Stimulated activated CD4-positive, alpha-beta T cell treated with anti-CD3 and anti-CD28 coated beads, Interleukin-4, amount 100 ng/mL, for 1 hour (primary cell): ENCODE measurements at places on chromosomes 2 and 18.

- no peak for DNase-seq
Measured at GRCh38 chr18:21264651-21265050, 22.6 kb downstream of the GREB1L start.

DNA sequence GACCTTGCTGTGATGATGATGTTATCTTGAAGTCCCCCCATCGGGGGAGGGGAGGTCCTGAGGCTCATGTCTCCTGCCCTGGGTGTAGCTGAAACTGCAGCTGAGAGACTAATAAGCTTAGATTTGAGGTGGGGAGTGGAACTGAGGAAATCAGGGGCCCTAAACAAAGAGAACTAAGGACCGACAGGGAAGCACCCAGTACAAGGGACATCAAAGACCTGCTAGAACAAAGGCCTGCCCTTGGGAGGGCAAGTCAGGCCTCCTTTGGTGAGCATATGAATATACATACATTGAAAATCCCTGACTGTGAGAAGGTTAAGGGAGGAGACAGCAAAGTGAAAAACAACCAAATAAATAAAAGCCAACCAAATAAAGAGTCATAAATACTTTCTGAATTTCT lies 1132.5 kb upstream of the CELF4 start:
- no peak for DNase-seq

GRCh38 chr2:168054657-168055056 lies 192.7 kb downstream of the STK39 start:
- no peak for DNase-seq

DNA sequence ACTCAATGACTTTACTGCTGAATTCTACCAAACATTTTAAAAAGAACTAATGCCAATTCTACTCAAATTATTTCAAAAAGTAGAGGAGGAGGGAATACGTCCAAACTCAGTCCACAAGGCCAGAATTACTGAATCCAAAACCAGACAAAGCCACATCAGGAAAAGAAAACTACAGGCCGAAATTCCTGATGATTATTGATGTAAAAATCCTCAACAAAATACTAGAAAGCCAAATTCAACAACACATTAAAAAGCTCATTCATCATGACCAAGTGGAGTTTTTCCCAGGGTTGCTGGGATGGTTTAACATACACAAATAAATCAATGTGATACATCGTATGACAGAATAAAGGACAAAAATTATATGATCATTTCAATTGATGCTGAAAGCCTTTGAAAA lies 103.9 kb upstream of the UBE2E3 start:
- no peak for DNase-seq

DNA sequence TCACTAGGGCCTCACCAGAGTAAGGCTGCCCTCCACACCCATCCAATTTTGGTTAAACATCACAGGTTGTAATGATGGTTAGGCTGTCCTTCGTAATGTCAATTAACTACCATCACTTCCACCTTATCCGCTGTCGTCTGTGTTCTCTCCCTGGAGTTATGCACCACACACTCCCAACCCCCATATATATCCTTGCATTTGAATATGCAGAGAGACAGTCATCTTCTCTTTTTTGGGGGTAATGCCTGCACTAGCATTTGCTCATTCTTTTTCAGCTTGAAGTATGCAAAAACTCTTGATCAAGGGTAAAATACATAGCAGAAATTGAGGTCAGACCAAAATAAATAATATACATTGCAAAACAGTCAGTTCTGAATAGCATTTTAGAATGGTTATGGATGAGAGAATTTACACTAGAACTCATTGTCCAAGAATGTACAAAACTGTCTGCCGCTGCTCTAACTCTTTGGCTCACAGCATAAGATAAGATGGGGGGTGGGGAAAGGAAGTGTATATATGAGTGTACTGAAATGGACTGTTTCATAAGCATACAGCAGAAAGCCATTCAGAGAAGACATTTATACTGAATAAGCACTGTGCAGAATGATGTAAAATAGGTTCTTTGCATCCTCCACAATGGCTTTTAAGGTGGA lies 397.8 kb upstream of the CHST9 start:
- DNase-seq, result no peak

GRCh38 chr2:109458512-109458911 lies 155.3 kb downstream of the SEPTIN10 start:
- DNase-seq, result no peak

DNA sequence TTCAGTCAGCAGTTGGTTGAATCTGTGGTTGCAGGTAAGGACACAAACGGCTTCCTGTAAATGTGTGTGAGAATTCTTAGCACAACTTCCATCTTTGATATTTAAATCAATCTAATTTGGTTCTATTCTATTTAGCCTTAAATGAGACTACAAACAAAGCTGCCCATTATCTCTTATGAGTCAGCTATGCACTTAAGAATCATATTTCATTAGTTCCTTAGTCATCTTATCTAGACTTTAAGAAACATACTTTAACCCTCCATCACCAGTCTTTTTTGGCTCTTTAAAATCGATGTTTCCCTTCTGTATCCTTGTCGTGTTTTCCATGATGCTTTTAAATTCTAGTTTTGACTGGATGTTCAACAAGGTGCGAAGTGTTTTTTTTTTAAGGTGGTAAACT lies 114.4 kb upstream of the TMEM200C start:
- DNase-seq, result no peak

GRCh38 chr2:191922736-191923651 lies 76.1 kb upstream of the CAVIN2 start:
- no peak for DNase-seq

DNA sequence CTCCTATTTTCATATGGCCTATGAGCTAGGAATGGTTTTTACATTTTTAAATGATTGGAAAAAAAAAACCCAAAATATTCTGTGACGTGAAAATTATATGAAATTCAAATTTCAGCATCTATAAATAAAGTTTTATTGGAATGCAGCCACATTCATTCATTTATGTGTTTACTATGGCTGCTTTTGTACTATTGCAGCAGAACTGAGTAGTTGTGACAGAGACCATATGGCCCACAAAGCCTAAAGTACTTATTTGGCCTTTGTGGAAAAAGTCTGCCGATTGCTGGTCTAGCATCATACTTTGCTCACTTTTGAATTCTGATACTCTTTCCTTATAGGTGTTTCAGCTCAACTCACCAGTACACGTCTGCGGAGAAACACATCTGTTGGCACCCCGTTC lies 39.0 kb downstream of the MYO3B start:
- no peak for DNase-seq

DNA sequence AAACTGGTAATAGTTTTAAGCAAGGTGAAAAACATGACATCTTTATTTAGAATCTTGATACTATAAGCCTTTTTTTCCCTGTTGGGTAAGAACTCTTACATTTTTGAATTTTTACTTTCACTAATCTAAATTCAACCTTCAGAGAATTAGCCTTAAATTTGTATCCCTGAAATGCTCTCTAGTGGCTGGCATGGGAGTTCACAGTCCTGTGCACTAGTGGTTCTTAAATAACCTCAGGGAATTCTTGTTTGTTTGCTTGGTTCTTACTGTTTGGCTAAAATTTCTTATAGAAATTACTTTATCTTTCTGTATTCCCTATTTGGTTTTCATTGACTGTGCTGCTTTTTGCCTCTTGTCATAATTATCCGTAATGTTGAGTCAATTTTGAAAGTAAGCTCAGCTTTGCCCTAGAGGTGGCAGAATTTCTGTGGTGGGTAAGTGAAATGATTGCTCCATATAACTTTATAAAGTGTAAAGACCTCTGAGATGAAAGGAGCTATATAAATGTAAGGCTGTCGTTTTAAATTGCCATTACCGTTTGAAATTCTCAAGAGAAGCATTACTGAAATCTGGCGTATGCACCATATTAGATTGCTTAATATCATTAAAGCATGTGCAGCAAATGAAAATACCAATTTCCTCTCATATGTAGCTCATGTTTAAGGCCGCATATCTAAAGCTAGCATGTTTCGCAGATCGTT lies 391.3 kb upstream of the FIGN start:
- no peak for DNase-seq

DNA sequence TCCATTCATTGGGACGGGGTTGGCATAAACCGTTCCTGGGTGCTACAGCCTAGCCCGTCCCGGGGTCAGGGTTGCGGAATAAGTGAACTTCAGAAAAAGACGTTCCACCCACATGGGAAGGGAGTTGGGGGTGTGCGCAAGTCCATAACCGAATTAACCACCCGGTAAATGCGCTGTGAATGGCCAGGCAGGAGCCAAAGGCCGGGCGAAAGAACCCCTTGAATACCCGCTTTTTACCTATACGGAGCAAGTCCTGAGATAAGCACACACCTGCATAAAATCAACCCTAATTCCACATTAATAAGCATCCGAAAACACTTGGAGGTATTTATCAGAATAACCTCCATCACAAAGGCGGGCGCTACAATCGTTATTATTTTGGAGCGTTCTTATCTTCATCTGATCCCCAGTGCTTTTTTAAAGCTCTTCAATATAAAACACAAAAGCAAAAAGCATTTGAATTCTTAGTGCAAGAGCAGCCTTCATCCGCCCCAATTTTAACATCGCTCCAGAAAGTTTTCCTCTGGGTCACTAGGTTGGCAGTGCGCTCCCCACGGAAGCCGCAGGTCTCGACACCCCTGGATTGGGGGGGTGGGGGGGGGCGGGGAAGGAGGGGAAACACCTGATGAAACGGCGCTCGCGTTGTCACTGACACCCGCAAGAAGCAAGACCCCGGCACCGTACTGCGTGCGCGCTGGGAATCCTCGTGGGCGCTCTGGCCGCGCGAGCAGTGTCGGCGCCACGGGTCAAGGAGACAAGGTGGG lies 1.2 kb downstream of the SATB2 start:
- no peak for DNase-seq

DNA sequence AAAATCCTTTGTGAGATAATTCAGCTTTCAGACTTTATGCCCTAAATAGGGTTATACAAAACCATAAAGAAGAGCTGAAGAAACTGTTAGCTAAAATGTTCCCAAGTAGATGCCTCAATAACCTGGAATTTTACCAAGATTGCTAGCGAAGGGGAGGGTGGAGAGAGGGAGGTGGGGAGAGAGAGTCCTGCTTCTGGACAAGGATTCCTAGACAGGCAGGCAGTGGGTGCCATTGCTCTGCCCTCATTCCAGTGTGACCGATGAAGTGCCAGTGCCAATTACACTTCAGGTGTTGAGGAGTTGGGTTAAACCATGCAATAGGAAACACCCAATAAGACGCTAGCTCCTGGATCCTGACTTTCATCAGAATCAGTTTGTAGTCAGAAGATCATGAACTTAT lies 18.1 kb downstream of the LAPTM4A start:
- DNase-seq, result no peak

- DNase-seq, result no peak
Measured at GRCh38 chr2:158578703-158579330, 122.1 kb downstream of the PKP4 start.

GRCh38 chr18:66646609-66647008 lies 42.7 kb upstream of the CDH19 start:
- DNase-seq, result no peak

DNA sequence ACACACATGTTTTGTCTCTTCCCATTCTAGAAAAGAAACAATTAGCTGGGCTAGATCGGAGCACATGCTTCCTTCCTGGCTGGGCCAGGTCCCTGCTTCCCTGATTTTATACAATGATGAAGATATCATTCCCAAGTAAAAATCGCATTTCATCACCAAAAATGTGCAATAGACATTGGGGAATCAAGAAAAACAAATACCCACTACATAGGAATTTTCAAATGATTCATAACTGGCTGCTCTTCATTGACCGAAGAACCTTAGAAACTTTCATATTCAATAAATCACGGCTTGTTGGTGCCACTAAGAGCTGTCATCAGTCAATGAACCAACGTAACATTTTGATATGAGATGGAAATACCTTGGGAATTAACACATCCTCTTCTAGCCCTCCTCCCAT lies 373.6 kb upstream of the TRIB2 start:
- DNase-seq, result no peak

GRCh38 chr2:15189216-15189615 lies 371.9 kb downstream of the NBAS start:
- DNase-seq, result no peak

- no peak for DNase-seq
Measured at GRCh38 chr2:99644419-99644787, 154.6 kb upstream of the REV1 start.

GRCh38 chr2:144323946-144324345 lies 196.0 kb downstream of the ZEB2 start:
- no peak for DNase-seq

- no peak for DNase-seq
Measured at GRCh38 chr2:204049635-204050034, 113.1 kb downstream of the ICOS start.

- no peak for DNase-seq
Measured at GRCh38 chr2:45606796-45607195, 4.3 kb downstream of the SRBD1 start.

- no peak for DNase-seq
Measured at GRCh38 chr2:141187075-141187439, 943.8 kb downstream of the LRP1B start.

- DNase-seq, result no peak
Measured at GRCh38 chr18:79631761-79632446, 47.7 kb upstream of the CTDP1 start.

DNA sequence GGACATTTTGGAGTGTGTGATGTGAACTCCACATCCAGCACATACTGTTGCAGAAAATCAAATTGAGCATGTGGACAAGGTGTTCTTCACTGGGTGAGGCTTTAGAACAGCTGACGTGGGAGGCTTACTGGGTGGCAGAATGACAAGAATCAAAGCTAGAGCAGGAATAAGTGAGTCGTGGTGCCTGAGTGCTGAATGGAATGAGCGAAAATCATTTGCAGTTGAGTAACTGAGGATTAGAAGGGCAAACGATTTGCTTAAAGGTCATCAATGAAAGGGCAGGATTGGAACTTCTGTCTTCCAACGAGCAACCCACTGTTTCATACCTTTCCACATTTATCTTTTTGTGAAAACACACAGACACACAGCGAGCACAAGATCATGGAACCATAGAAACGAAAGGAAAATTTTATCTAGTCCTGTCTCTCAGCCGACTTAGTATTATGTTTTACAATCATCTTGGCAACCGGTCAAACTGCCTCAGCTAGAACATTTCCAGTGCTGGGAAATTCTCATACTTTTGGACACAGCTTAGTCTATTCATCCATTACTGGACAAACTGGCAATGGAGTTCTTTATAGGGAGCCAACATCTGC lies 7.2 kb upstream of the DAW1 start:
- no peak for DNase-seq

DNA sequence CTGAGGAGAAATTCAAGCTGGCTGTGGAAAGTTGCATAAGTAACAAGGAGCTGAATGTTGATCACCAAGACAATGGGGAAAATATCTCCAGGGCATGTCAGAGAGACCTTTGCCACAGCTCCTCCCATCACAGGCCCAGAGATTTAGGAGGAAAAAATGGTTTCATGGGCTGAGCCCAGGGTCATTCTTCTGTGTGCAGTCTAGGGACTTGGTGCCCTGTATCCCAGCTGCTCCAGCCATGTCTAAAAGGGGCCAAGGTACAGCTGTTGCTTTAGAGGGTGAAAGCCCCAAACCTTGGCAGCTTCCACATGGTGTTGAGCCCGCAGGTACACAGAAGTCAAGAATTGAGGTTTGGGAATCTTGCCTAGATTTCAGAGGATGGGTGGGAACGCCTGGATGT lies 439.8 kb upstream of the HNRNPA3 start:
- no peak for DNase-seq

DNA sequence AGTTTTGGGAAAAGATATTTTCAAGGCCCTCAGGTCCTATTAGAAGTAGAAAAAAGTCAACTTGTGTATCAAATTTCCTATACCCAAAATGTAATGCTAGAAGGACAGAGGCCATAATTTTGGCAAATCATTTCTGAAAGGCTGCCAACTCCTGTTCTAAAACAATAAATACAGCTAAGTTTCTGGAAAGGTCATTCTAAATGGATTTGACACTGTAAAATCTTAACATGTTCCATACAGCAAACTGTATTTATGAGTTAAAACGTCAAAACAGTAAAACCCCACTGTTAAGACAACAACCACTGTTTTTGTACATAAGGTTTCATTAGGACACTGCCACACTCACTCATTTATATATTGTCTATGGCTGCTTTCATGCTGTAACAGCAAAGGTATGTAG lies 9.7 kb downstream of the FAM98A start:
- no peak for DNase-seq
